ENCODE measurements at places on chromosomes 7 and 10.

- DNase-seq = no peak
These were observed 99.5 kb downstream of the HTR5A start for GRCh38 chr7:155169498-155170065.

GRCh38 chr7:16961641-16962040, 79.9 kb upstream of the AGR3 start:
- no peak for DNase-seq

DNA sequence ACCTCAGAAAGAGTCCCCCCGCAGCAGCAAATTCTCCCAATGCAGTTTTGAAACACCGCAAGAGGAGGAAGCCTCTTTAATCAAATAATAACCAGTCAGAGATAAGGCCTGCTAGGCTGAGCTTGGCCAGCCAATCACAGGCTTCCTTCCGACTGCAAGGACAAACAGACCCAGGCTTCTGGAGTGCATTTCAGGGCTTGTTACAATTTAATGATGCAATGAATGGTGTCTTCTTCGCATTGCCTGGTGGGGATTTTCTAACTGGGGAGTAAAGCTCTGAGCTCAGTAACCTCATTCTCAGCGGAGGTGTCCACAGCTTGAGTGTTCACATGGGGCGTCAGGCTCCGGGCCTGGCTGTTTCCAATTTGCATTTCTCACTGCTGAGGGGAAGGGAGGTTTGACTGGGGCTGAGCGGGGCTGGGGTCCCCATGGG, 31.8 kb upstream of the GPAM start:
- no peak for DNase-seq

DNA sequence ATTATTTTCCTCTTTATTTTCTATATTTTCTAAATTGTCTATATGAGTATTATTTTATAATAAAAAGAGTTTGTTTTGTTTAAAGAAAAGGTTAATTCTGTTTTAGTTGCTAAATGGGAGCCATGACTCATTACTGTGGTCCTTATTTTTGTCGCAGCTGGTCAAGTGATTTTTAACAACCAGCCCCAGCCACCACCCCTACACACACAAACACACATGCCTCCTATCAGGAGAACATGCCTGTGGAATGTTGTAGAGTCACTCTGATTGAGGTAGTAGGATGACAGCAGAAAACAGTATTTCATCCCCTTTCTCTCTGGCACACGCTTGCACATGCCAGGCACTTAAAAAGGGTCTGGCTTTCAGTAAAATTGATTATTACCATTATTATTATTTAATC, 68.6 kb upstream of the GDF10 start:
- DNase-seq = no peak

GRCh38 chr10:8913720-8914119, 859.2 kb downstream of the GATA3 start:
- no peak for DNase-seq

DNA sequence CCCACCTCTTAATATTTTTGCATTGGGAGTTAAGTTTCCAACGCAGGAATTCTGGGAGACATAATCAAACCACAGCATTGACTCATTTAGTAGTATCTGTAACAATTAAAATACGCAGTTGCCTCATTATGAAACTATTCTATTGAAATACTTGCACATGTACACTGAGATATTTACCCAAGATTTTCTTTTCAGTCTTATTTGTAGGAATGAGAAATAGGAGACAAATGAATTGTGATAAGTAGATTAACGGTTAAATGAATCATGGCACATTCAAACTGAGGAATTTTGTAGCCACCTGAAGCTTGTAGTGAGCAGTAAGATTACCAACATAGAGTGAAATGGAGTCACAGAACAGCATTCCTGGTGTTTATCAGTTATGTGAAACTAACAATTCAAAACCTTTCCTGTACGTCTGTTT, 18.1 kb downstream of the RP9 start:
- DNase-seq = no peak

DNA sequence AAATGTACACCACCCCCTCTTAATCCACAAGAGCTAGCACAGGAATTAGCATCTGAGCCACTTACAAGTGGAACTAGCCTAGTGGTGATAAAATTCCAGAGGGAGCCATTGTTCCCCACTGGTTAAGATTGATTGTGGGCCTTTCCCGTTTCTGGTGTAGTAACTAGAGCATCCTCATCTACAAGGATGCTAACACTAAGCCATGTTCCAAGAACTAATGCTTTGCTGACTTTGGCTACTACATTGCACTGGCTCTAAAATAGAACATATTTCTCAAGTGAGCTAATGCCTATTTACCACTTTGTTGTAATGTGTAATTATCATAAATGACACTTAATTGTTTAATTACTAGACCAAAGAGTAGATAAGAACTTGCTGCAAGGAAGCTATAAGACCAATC, 143.7 kb downstream of the FZD1 start:
- DNase-seq = no peak

DNA sequence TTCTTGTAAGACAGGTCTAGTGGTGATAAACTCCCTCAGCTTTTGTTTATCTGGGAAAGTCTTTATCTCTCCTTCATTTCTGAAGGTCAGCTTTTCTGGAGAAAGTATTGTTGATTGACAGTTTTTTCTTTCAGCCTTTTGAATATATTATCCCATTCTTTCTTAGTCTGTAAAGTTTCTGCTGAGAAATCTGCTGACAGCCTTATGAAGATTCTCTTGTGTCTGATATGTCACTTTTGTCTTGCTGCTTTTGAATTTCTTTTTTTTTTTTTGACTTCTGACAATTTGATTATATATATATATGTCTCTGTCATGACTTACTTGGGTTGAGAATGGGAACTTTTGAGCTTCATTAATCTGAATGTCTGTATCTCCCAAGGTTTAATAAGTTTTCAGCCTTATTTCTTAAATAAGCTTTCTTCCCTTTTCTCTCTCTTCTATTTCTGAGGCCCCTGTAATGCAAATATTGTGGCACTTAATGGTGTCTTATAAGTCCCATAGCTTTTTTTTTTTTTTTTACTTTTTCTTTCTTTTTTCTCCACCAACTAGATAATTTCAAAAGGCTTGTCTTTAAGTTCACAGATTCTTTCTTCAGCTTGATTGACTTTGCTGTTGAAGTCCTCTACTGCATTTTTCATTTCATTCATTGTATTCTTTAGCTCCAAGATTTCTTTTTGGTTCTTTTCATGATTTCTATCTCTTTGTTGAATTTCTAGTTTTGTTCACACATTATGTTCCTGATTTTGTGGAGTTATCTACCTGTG, 81.4 kb upstream of the IL6 start:
- DNase-seq = no peak
